ENCODE measurements at places on chromosomes 7 and 10.

DNA sequence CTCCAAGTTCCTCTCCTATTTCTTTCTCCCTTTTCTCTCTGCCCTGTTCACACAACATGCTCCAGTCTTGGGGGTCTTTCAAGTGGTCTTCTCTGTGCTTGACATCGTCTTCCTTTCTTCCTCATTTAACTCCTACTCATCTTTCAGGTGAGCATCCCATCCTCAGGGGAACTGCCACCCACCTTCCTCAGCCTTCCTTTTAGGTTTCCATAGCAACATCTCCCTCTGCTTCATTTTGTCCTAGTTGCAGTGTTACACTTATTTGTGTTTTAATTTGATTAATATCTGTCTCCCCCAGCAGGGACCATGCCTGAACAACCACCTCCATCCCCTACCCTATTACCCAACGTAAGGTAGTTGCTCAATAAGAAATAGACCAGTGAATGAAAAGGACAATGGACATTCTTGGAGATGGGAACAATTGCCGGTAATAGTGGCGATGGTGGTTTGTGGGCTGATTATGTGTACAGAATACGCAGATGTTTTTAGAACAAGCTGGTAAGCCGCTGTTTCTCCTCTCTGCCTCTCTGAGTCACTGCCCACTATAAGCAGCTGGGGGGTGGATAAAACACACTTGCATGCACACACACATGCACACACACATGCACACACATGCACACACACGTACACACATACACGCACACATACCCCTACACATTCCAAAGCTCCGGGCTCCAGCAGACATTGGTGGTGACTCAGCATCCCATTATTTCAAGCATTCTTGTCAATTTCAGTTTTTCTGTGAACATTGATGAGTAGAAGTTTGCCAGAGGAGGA lies 251.6 kb downstream of the GATA3 start:
- no peak for DNase-seq

- DNase-seq = no peak
Measured at GRCh38 chr7:112112822-112113255, 93.4 kb downstream of the DOCK4 start.

DNA sequence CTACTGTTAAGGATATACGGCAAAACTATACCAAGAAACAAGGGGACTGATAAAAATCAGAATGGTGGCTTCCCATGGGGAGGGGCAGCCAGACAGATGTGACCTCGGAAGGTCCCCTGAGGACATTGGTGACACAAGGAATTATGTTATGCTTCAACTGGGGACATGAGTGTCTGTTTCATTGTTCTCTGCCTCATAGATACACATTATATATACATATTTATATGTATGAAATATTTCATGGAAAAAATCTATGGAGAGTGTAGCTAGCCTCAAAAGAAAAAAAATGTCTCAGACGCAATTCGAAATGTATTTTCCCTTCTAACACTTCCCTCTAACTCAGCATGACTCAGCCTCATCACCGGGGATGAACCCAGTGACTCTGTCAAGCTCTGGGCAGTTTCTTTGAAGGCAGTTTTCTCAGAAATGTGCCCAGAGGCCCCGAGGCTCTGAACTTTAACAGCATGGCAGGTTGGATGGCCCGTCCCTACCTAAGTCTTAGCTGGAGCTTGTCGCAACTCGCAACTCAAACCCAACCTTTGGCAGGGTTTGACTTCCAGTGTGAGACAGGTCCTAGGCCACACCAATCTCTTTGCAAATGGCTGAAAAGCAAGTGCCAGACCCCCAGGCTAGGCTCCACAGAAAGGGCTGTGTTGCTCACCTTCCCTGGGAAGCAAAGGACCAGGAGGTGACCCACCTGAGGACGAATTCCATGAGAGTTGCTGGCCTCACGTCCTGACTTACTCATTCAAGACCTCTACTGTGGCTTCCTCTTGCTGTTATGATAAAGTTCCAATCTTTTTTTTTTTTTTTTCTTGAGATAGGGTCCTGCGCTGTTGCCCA lies 86.9 kb downstream of the CARD11 start:
- DNase-seq = peak; percentile 79

DNA sequence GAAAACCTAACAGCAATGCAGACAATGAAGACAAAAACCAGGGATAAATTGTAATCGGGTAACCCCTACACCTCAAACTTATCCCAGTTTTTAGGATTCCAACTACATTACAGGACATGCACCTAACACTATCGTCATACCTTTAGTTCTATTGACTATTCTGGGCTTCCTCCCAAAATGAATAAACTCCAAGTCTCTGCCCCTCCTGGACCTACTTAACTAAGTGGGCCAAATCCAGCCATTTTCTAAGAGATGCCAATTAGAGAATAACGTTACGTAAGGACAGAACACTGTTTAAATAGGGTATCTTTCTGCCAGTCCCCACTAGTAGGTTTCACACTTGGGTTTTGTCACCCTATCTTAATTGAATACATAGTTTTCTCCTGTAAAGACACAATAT lies 253.1 kb upstream of the MKLN1 start:
- DNase-seq = no peak

GRCh38 chr10:47082055-47082784 lies 171.0 kb downstream of the PTPN20 start:
- no peak for DNase-seq

- no peak for DNase-seq
Measured at GRCh38 chr7:77450054-77450453, 33.9 kb upstream of the GSAP start.

- DNase-seq = no peak
Measured at GRCh38 chr7:71165708-71166107, 33.8 kb downstream of the GALNT17 start.

DNA sequence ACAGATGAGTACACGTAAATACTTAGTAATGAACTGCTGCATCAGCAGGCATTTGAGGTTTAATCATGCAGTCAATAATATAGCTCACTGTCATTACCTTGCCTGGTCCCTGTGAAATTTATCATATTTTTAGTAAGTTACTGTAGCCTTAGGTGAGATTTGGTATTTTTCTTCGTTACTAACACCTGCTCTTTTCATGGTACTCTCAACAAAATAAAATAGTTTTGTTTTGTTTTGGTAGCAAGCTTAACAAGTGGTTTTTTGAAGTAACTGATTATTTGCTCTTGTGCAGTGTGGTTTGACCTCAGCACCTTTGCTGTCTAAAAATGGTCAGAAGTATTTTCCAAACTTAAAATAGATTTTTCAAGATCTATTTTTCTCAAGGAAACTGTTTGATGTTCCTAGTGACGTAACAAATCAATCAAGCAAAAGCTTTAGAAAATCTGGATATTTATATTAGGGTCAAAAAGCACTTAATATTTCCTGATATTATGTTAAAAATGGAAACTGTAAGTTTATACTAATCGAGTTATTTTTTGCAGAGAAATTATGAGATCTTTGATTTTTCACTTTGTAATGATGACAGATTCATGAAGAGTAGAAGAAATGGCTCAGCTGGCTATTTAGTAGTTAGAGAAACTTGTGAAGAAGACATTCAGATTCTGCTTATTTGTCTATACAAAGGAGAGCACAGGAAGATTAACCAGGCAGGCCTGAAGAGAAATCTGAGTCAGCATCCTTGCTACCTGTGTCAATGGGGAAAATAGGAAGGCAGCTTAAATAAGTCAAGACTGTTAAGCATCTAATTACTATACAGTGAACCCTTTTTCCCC lies 21.0 kb upstream of the RPA3 start:
- no peak for DNase-seq

DNA sequence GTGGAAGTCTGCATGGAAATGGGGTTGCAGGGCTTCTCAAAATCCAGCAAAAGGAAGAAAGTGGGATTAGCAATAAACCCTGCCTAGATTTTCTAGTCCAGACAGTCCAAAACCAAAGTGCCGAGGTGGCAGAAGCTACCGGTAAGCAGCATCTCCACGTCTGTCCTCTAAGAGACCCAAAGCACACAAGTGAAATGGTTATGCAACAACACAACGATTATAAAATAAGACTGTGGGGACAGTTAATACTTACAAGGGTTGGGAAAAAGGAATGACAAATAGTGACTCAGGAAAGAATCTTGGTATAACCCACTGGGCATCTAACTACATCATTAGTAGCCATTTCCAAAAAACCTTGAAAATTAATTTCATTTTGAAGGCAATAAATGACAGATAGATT lies 24.7 kb downstream of the CREB3L2 start:
- DNase-seq = no peak

DNA sequence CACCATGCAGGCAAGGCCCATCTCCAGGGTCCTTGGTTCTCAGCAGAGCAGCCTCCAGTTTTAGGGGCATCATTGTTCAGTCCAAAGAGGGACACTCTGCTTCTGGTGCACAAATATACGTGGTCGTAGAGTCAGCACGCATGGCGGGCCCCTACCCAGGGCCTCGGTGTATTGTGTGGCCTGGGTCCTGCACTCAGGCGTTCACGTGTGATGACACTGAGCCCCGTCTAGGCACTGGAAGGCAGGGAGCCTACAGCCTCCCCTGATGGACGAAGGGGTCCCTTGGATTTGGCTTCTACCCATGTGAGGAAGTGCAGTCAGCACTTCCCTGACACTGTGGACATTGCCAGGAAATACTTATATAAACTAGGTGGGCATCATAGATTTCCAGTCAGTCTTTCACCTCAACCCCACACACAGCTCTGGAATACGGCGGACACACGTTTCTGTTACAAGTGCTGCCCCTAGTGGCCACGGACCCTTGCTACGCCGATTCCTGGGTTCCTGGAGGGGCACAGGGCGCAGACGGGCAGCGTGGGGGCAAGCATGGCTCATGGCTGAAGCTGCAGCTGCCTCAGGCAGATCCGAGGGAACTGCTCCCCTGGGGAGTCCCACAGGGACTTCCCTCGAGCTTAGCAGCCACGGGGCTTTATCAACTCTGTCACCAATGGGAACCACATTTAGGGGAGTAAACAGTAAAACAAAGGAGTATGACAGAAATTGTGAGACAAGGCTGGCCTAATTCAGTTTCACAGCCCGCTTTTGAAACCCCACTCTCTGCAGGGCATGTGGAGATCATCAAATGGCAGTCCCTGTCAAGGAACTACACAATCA lies 25.4 kb downstream of the AIFM2 start:
- no peak for DNase-seq

- DNase-seq = peak; percentile 35
Measured at GRCh38 chr7:116802746-116803152, 59.6 kb upstream of the CAPZA2 start.

- no peak for DNase-seq
Measured at GRCh38 chr7:70094831-70095230, 496.6 kb downstream of the AUTS2 start.

GRCh38 chr10:51000164-51000563 lies 74.1 kb upstream of the PRKG1 start:
- no peak for DNase-seq

GRCh38 chr10:11404901-11405300 lies 206.5 kb downstream of the USP6NL start:
- no peak for DNase-seq

DNA sequence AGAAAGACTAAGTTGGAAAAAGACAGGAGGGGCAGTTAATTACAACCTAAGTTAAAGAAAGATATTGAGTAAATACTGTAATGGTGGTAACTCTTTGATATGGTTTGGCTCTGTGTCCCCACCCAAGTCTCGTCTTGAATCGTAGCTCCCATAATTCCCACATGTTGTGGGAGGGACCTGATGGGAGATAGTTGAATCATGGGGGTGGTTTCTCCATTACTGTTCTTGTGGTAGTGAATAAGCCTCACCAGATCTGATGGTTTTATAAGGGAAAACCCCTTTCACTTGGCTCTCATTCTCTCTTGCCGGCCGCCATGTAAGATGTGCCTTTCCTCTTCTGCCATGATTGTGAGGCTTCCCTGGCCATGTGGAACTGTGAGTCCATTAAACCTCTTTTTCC lies 143.8 kb downstream of the GRK5 start:
- DNase-seq = no peak

- DNase-seq = no peak
Measured at GRCh38 chr7:55314967-55315366, 50.2 kb upstream of the LANCL2 start.

- no peak for DNase-seq
Measured at GRCh38 chr7:36191292-36191920, 38.4 kb downstream of the EEPD1 start.

DNA sequence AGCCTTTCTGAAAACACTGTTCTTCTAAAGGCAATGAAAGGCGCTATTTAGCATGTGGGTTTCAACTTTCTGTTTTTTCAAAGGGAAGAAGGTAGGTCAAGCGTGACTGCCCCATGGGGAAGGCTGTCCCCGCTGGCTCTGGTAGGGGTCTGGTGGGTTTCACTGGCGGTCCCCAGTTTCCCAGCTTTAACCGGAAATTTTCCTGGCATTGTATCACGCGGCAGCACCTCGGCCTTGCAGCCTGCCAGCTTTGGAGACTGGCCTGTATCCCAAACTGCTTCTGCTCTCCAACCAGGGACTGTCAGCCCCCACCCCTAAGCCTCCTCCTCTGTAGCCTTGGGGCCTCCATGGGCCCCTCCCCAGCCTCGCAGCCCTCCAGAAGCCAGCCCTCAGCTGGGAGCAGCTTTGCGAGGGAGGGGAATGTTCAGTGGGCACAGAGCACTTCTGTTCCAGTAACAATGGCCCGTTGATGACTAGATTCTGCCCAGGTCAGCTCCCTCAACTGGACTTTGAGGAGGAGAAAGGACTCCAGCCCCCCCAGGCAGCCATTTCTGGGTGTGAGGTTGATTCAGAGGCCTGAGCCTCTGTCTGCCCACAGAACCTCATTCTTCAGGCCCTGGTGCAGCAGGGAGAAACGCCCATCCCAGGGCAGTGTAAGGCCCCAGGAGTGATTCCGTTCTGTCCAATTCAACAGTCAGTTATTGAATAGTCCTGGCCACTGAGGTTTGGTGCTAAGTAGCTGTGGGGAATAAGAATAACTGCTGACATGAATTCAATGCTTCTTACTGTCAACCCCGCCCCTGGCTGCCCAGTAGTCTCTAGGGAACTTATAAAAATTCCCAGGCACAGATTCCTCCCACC lies 17.1 kb downstream of the CHST3 start:
- no peak for DNase-seq

- DNase-seq = no peak
Measured at GRCh38 chr7:42972699-42973500, 40.7 kb downstream of the MRPL32 start.

- no peak for DNase-seq
Measured at GRCh38 chr10:44388641-44389040, 3.7 kb upstream of the CXCL12 start.

- no peak for DNase-seq
Measured at GRCh38 chr7:18993933-18994668, 123.3 kb downstream of the TWIST1 start.

DNA sequence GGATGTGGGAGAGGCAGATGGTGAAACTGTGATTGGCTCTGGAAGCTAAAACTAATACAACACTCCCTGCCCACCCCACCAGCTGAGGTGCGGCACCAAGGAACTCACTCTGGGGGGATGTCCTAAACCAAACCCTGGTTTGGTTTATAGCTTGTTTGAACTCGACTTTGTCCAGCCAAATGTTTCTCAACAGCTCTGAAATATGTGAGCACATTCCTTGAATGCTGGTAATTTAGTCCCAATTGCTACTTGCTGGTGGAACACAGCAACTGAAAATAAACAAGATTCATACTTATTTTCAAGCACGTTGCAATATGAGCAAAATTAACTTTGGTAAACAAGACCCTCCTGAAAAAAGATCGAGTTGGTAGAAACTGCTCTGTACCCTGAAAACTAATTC lies 39.7 kb upstream of the CARD11 start:
- no peak for DNase-seq

Data from T-helper 1 cell (primary cell).